ENCODE measurements at places on chromosomes 3 and 15.
A peak's percentile ranks its signal among the peaks of the same experiment; 100 is the strongest.

DNA sequence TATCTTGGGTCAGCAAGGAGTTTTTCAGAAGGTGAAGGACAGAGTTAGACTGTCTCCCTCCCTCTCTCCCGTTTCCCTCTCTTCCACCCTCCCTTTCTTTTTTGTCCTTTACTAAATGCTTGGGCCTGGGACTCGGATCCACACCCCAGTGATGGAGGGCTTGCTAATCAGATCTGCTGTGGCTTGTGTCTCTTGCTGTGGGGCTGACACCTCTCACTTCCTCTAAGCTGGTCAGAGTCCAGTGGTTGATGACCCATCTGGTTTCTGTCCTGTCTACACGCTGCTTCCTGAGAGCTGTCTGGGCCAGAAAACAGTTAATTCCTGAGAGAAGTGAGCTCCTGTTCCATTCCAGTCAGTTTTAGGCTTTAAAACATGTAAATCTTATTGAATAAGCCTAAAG lies 849 bp downstream of the TRAK1 start:
- no peak for DNase-seq

GRCh38 chr15:29815000-29815710 lies 7.1 kb downstream of the TJP1 start:
- DNase-seq, result no peak

DNA sequence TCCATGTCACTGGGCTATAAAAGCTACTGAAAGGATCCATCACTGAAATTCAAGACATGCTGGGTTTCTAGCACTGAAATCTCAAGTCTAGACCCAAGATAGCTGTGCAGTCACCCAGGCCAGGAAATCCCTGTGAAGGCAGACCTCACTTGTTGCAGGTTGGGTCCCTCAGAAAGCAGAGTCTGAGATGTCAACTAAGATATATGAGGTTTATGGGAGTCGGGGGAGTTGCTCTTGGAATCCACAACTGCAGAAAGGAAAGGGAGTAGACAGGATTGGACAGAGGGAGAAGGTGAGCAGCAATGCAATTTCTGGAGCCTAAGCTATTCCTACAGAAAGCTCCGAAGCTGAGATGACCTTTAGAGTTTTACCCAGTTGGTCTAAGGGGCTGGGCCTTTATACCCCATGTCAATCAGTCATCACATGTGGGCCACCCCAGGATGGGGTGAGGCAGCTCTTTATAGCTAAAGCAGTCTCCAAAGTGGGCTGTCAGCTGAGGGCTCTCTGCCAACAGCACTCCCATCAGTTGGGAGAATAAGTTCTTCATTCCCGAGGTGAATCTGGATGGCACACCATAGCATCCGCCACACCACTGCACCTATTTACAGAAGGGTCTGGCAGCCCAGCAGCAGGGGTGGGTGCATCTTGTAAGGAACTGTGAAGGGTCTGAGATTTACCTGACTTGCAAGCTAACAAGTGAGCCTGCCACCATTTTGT lies 52.3 kb upstream of the ACVR2B start:
- no peak for DNase-seq

- DNase-seq, result no peak
Measured at GRCh38 chr3:125147491-125147820, 65.1 kb downstream of the SLC12A8 start.

GRCh38 chr3:177211503-177212277 lies 14.4 kb upstream of the TBL1XR1 start:
- no peak for DNase-seq

- no peak for DNase-seq
Measured at GRCh38 chr3:94935738-94936580, 873.1 kb downstream of the NSUN3 start.

DNA sequence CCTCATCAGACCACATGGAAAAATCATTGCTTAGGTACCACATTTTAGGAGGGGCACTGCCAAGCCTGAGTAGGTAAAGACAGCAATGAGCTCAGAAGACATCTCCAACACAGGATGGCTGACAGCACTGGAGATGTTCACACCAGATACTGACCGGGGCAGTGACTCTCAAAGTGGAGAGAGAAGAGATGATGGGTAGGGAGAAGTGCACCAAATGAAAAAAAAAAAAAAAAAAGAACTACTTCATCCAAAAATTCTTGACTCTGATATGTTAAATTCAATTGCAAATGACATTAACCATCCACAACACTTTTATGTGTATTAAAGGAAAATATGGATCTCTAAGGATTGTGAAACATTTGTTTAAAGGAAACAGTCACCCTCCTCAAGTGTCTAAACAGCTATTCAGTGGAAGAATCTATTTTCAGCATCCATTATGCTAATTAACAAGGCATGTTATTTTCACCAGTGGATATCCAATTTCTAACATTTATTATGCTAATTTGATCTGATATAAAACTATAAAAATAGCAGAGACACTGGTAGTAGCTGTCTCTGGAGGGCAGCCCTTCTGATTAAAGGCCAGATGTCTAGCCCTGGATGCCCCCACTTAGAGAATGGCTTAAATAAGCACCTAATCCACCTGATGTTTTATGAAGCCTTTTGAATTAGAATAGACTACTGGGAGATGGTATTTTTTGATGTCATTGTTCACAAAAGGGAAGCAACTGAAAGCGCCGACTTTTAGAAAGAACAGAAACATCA lies 48.2 kb upstream of the VGLL4 start:
- no peak for DNase-seq

DNA sequence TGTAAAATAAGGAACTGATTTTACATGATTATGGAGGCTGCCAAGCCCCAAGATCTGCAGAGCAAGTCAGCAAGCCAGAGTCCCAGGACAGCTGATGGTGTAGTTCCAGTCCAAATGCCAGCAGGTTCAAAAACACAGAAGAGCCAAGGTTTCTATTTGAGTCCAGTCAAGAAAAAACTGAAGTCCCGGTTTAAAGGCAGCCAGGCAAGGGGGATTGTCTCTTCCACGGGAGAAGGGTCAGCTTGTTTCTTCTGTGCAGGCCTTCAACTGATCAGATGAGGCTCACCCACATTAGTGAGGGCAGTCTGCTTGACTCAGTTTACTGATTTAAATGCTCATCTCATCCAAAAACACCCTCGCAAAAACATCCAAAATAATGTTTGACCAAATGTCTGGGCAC lies 246.2 kb downstream of the PLCL2 start:
- no peak for DNase-seq

DNA sequence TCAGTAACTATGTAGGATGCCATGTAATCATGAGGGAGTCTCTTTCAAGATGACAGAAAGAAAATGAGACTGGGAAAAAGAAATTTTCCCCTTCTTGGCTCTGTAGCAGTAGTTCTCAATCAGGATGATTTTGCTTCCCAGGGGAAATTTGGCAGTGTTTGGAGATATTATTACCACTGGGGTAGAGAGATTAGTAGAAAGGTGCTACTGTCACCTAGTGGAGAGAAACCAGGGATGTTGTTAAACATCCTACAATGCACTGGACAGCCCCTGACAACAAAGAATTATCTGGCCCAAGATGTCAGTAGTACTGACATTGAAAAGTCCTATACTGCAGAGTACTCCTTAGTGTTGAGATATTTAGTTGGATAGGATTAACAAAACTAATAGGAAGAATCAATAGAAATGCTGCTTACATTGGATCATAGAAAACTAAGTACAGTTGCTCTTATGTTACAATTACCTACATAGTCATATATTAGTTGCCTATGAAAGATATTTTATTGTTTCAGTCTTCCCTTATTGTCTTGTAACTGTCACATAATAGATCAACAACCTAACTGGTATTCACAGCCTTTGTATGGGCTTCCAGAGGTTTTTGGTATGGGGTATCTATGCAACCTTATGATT lies 433.3 kb downstream of the RAP2B start:
- DNase-seq, result no peak

- no peak for DNase-seq
Measured at GRCh38 chr15:35987056-35987455, 441.1 kb upstream of the DPH6 start.

DNA sequence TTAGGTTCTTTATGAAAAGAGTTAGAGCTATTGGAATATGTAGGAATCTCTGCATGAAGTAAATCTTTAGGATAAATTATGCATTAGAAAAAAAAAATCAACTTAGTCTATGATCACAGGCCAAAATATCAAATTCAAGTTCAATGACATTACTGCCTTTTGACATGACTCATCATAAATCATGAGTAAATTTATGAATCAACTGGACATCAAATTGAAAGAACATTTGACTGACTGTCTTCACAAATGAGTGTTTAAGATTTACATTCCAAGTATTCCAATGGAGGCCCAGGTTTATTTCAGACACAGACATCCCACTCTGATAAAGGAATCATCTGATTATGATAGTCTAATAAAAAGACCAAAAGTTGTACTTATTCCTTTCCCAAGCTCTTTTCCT lies 192.8 kb upstream of the TTC14 start:
- DNase-seq, result no peak

GRCh38 chr3:34001022-34001421 lies 202.6 kb downstream of the PDCD6IP start:
- no peak for DNase-seq

DNA sequence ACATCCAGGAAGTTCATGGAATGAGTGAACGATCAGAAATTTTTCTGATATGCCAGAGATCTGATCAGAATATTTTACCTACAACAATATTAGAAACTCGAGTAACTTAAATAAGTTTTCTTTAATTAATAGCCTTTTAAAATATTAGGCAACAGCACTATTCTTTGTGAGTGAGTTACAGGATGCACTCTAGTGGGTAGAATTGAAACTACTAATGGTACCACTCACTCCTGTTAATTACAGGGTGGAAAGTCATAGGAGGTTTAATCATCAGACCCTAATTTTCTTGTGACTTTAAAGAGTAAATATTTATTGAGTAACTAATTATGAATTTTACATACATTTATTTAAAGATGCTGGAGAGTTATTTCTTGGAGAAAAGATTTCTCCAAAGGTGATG lies 217.3 kb downstream of the CACNA2D3 start:
- no peak for DNase-seq

- peak; percentile 75 for DNase-seq
Measured at GRCh38 chr3:126394179-126394976, at the start of gene CFAP100. TSS of gene CFAP100 (plus strand) at chr3:126394909. CDS start at chr3:126396001, 1,092 bp downstream.

- no peak for DNase-seq
Measured at GRCh38 chr3:107620534-107620933, 97.8 kb downstream of the BBX start.

- DNase-seq, result peak; percentile 83
Measured at GRCh38 chr3:8990266-8991215, 27.3 kb upstream of the RAD18 start.

DNA sequence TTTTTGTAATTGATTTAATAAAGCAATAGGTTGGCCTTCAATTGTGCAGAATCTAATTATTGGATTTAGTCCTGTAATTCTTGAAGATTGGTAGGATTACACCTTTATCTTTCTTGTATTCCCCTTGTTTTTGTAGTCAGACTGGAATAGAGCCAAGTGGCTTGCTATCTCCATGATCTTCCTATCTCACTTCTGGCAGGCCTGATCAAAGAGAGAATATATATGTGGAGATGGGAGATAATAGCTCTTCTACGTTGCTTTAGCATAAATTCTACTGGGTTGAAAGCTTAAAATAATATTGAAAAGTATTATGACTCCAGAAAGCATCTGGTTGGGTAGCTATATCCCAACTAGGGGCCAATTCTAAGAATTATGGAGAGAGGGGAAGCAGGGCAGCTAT lies 16.9 kb upstream of the IFT57 start:
- no peak for DNase-seq

- peak; percentile 85 for DNase-seq
Measured at GRCh38 chr3:11185564-11186317, 31.4 kb downstream of the HRH1 start.

DNA sequence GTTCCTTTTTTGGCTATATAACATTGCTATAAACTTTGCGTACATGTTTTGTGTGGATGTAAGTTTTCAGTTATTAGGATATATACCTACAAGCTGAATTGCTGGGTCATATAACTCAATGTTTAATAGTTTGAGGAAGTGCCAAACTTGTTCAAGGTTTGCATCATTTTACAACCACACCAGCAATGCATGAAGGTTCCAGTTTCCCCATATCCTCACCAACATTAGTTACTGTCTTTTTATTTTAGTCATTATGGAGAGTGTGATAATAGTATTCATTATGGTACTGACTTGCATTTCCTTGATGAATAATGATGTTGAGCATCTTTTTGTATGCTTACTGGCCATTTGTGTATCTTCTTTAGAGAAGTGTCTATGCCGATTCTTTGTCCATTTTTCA lies 112.3 kb downstream of the NR1I2 start:
- DNase-seq, result no peak

DNA sequence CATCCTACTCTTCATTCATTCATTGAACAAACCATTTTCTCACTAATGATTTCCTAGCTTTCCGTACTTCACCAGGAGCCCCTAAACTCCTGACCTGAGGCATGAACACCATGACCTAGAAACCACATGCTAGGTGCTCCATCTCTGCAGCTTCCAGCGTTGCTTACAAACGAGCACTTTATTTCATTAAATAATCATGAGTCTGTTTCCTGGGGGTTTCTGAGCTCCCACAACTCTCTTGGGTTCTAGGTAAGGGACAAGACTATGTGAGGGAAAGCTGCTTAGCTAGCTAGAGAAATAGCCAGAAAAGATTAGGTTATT lies 1.3 kb downstream of the MAP2K1 start:
- DNase-seq, result no peak

GRCh38 chr3:46558184-46559043 lies 7.7 kb downstream of the LRRC2 start:
- DNase-seq, result peak; percentile 87

DNA sequence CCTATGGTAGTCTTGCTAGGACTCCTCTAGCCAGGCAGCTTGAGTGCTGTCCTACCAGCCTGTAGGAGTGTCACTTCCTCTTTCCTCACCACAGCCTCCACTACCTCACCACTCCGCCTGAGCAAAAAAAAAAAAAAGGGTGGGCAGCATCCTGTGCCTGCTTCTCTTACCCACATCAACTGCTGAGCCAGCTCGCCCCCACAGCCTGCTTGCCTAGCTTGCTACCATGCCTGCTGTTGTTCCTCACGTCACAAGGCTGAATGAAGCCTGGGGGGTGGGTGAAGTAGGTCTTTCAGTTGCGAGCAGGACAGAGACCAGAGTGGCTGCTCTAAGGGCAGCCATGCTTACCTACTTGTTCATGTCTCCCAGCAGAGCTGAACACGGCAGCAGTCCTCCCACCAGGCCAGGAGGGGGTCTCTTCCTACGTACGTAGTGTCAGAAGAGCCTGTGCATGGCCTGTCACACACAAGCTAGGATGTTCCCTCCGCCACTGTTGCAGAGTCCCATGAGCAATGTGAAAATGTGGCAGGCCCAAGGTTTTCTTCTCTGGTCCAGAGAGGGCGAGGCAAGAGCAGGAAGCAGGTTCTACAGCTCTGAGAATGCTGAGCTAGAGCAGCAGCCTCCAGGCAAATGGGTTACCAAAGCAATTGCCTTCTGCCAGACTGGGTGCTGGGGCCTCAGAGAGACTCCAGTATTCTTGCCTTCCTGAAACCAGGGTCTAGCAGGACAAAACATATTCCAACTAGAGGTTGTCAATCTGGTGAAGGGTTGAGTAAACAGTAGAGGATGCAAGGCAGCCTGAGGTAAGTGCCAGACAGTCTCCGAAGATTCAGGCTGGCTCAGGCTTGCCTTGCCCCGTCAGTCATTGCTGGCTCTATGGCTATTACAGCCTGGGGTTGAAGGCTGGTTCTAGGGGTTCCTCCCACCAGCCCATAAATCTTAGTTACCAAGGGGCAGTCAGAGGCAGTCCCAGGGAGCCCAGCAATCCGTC lies 8.1 kb downstream of the PPM1M start:
- DNase-seq, result no peak

Measured in left hindlimb (tissue), 1 donor.